ENCODE measurements at places on chromosomes 2 and 18. TPM values are rescaled to one million over a fixed set of nuclear protein-coding genes. Genes with fewer than 3 reads are reported as not detected.

- H3K27ac ChIP-seq: no peak overlapping the region
- H3K36me3 ChIP-seq: no peaks in the 10 kb centered on the region
- DNase-seq: no peak
- H3K4me1 ChIP-seq: no peaks in the 10 kb centered on the region
Measured at GRCh38 chr2:80135001-80135400, 169.6 kb downstream of the LRRTM1 start.

- DNase-seq: no peak
- no peaks in the 10 kb centered on the region for H3K4me1 ChIP-seq
- no peaks in the 10 kb centered on the region for H3K27me3 ChIP-seq
- H3K27ac ChIP-seq: no peak overlapping the region
- no peaks in the 10 kb centered on the region for H3K36me3 ChIP-seq
Measured at GRCh38 chr18:27213123-27213717, 28.1 kb upstream of the CHST9 start.

- H3K4me3 ChIP-seq: no peak overlapping the region
- no peak overlapping the region for H3K27ac ChIP-seq
- no peaks in the 10 kb centered on the region for H3K36me3 ChIP-seq
- DNase-seq: no peak
- peaks cover 49% of the 10 kb centered on the region for H3K4me1 ChIP-seq
Measured at GRCh38 chr2:160322320-160322719, 122.2 kb upstream of the ITGB6 start.

The SIX3 gene
- not detected for total RNA-seq

The POU3F3 gene
- not detected for total RNA-seq

The RGPD5 gene
- total RNA-seq: 41.5 TPM

GRCh38 chr2:25362049-25362433, 20.3 kb upstream of the DNMT3A start:
- H3K4me3 ChIP-seq: peak overlapping the region; percentile 47
- peak overlapping the region; percentile 68 for H3K27ac ChIP-seq
- no peaks in the 10 kb centered on the region for H3K36me3 ChIP-seq
- H3K4me1 ChIP-seq: peaks cover 7% of the 10 kb centered on the region
- H3K27me3 ChIP-seq: no peaks in the 10 kb centered on the region

The ANKMY1 gene
- 6.8 TPM for total RNA-seq

DNA sequence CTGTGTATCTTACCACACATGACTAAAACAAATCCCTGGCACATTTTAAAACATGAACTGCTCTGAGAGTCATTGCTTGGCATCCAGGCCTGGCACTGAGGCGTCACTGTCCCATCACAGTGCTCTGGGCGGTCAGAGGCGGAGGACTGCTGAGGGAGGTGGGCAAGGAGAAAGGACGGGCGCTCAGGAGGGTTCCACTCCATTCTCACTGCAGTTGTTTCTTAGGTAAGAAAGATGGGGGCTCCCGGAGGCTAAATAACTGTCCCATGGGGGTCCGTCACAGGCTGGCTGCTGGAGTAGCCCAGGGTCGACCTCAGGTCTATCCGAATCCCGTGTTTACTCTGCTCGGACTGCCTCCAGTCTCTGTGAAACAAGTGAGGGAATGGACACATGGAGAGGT, 117.5 kb downstream of the FAM168B start:
- no peaks in the 10 kb centered on the region for H3K4me1 ChIP-seq
- H3K36me3 ChIP-seq: no peaks in the 10 kb centered on the region
- H3K27ac ChIP-seq: no peak overlapping the region
- H3K4me3 ChIP-seq: no peak overlapping the region

The ZSWIM2 gene
- not detected for total RNA-seq

GRCh38 chr2:200797242-200797770, 14.4 kb upstream of the BZW1 start:
- peak overlapping the region; percentile 47 for H3K27ac ChIP-seq
- H3K4me1 ChIP-seq: no peaks in the 10 kb centered on the region
- no peak overlapping the region for H3K4me3 ChIP-seq
- no peaks in the 10 kb centered on the region for H3K36me3 ChIP-seq
- no peaks in the 10 kb centered on the region for H3K27me3 ChIP-seq

GRCh38 chr18:8831531-8831930, 126.2 kb downstream of the MTCL1 start:
- H3K27me3 ChIP-seq: no peaks in the 10 kb centered on the region
- peaks cover 10% of the 10 kb centered on the region for H3K4me1 ChIP-seq
- no peaks in the 10 kb centered on the region for H3K36me3 ChIP-seq
- H3K4me3 ChIP-seq: no peak overlapping the region
- no peak overlapping the region for H3K27ac ChIP-seq

The GALNT3 gene
- total RNA-seq: 1.7 TPM

The SRBD1 gene
- 4.6 TPM for total RNA-seq

GRCh38 chr18:55934821-55935220, 346.8 kb upstream of the TCF4 start:
- H3K36me3 ChIP-seq: no peaks in the 10 kb centered on the region
- no peak for DNase-seq
- no peaks in the 10 kb centered on the region for H3K27me3 ChIP-seq
- H3K27ac ChIP-seq: no peak overlapping the region

GRCh38 chr2:15913146-15913545, 27.2 kb upstream of the MYCN start:
- H3K4me3 ChIP-seq: no peak overlapping the region
- no peak for DNase-seq
- H3K27ac ChIP-seq: no peak overlapping the region
- no peaks in the 10 kb centered on the region for H3K36me3 ChIP-seq
- H3K27me3 ChIP-seq: no peaks in the 10 kb centered on the region

DNA sequence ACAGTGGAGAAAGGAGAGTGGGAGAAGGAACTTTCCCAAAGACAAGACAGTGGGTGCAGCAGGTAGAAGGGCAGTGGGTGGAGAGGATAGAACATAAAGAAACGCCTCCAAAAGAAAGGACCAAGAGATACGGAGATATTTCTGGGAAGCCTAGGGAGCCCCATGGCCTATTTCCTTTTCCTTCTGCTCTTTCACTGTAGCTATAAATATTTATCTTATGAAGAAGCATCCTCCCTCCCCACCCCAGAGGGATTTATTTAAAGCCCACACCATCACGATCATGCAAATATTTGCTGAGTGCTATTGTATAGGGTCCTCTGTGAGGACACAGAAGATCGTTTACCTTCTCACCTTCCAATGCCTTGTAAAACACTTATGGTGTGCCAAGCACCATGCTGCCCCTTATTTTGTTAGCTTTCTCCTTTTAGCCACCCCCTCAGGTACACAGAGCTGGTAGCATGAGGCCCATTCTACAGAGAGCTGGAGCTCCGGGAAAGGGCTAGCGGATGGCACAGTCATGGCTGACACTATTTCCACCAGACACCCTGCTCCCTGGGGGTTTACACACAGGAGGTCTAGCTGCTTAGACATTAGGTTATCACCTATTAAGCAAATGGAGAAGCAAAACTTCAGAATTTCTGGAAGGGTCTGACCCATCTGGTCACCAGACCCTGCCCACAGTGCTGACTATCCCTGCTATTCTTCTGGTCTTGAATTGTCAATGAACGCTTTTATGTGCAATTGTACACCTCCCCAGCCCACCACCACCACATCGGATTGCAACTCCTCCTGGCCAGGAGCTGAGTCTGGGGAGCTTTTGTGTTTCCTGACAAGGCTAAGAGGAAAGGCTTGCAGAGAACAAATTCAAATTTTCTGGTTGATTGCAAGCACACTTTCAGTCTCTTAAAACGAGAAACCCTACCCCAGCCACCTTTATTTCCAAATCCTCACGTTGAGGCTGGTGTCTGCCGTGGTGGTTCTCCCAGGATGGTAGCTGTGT, 91.8 kb upstream of the KLF7 start:
- no peaks in the 10 kb centered on the region for H3K36me3 ChIP-seq
- peaks cover 16% of the 10 kb centered on the region for H3K4me1 ChIP-seq
- no peak for DNase-seq
- H3K27me3 ChIP-seq: no peaks in the 10 kb centered on the region

The CDCA7 gene
- 3.3 TPM for total RNA-seq

- no peak for DNase-seq
- H3K27ac ChIP-seq: no peak overlapping the region
- no peaks in the 10 kb centered on the region for H3K4me1 ChIP-seq
Measured at GRCh38 chr18:66280470-66280869, 323.4 kb downstream of the CDH19 start.

- no peak overlapping the region for H3K4me3 ChIP-seq
- H3K27me3 ChIP-seq: no peaks in the 10 kb centered on the region
- H3K27ac ChIP-seq: no peak overlapping the region
- no peaks in the 10 kb centered on the region for H3K36me3 ChIP-seq
Measured at GRCh38 chr2:187168720-187169713, 279.0 kb downstream of the CALCRL start.

GRCh38 chr2:200698217-200698616, 112.4 kb downstream of the AOX1 start:
- H3K4me3 ChIP-seq: no peak overlapping the region
- no peaks in the 10 kb centered on the region for H3K36me3 ChIP-seq
- no peaks in the 10 kb centered on the region for H3K27me3 ChIP-seq
- H3K4me1 ChIP-seq: no peaks in the 10 kb centered on the region
- H3K27ac ChIP-seq: no peak overlapping the region
- DNase-seq: no peak

The SCN7A gene
- total RNA-seq: 4.4 TPM

The SERPINB4 gene
- not detected for total RNA-seq

GRCh38 chr18:21997207-21998143, 171.9 kb upstream of the GATA6 start:
- no peaks in the 10 kb centered on the region for H3K4me1 ChIP-seq
- no peak overlapping the region for H3K4me3 ChIP-seq
- DNase-seq: no peak
- H3K27me3 ChIP-seq: no peaks in the 10 kb centered on the region
- no peaks in the 10 kb centered on the region for H3K36me3 ChIP-seq

DNA sequence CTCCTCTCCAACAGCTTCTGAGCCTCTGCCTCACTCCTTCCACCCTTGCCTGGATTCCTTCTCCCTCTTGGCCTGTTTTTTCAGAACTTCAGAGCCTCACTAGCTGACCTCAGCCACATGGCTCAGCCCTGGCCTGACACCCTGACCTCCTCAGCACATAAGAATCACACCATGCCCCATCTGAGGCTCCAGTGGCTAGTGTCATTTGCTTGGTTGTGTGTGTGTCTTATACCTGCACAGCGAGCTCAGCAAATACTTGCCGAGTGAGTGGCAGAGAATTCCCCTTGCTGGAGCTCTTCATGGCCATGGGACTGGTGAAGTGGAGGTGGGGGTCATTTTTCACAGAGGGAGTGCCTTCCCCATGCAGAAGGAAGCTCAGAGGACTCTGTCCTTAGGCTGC, 70.2 kb downstream of the CELF4 start:
- H3K36me3 ChIP-seq: no peaks in the 10 kb centered on the region
- H3K27ac ChIP-seq: no peak overlapping the region
- no peaks in the 10 kb centered on the region for H3K4me1 ChIP-seq
- H3K27me3 ChIP-seq: peaks cover 1% of the 10 kb centered on the region
- no peak overlapping the region for H3K4me3 ChIP-seq

The KCNK3 gene
- 0.91 TPM for total RNA-seq

GRCh38 chr2:100228415-100228814, 86.0 kb upstream of the AFF3 start:
- no peaks in the 10 kb centered on the region for H3K4me1 ChIP-seq
- no peaks in the 10 kb centered on the region for H3K36me3 ChIP-seq

The SAG gene
- not detected for total RNA-seq

DNA sequence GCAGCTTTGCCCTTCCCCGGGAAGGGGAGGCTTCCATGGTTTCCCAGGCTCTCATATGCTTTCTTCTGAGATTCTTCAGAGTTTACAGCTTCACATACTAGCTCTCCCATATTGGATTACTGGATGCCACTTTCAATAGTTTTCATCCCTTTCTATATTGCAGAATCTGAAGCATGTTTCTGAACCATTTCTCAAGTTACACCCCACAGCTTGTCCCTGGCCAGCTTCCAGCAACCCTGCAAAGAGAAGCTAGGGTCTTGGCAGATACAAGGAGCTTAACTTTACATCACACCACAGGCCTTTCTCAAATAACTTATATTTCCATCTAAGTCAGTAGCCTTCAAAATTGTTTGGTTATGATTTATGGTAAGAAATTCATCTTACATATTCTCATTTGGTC, 39.6 kb downstream of the LHCGR start:
- no peak for DNase-seq
- H3K4me3 ChIP-seq: no peak overlapping the region
- no peaks in the 10 kb centered on the region for H3K36me3 ChIP-seq
- H3K27ac ChIP-seq: no peak overlapping the region
- no peaks in the 10 kb centered on the region for H3K4me1 ChIP-seq
- no peaks in the 10 kb centered on the region for H3K27me3 ChIP-seq

- no peak for DNase-seq
- no peaks in the 10 kb centered on the region for H3K4me1 ChIP-seq
- no peak overlapping the region for H3K4me3 ChIP-seq
- H3K27me3 ChIP-seq: no peaks in the 10 kb centered on the region
Measured at GRCh38 chr2:65885266-65885665, 452.9 kb upstream of the SPRED2 start.

The MOGAT1 gene
- total RNA-seq: not detected

DNA sequence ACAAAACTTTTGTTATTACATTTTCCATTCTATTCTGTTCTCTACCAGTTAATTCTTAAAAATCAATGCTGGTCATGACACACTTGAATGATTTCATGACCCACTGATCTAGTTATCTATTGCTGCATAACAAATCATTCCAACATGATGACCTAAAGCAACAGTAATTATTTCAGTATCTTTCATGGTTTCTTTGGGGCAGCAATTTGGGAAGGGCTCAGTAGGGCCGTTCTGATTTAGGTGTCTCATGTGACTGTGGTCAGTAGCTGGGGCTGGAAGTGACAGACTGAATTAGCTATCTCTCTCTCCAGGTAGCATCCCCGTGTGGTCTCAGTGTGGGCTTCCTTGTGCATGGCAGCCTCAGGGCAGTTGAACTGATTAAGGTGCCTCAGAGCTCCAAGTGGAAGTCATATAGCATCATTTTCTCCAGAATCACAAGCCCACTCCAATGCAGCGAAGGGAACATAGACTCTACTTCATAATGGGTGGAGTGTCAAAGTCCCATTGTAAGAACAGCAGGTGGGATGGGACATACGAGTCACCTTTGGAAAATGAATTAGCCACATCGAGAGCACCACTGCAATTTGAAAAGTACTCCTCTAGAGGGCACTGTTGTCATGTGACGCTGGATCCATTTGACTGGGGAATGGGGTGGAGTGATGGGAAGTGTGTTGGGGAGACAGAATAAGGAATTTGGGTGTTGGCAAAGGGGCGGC, 39.1 kb upstream of the FAM136A start:
- H3K27ac ChIP-seq: no peak overlapping the region
- H3K27me3 ChIP-seq: no peaks in the 10 kb centered on the region
- no peaks in the 10 kb centered on the region for H3K36me3 ChIP-seq

The RAB27B gene
- 0.05 TPM for total RNA-seq

DNA sequence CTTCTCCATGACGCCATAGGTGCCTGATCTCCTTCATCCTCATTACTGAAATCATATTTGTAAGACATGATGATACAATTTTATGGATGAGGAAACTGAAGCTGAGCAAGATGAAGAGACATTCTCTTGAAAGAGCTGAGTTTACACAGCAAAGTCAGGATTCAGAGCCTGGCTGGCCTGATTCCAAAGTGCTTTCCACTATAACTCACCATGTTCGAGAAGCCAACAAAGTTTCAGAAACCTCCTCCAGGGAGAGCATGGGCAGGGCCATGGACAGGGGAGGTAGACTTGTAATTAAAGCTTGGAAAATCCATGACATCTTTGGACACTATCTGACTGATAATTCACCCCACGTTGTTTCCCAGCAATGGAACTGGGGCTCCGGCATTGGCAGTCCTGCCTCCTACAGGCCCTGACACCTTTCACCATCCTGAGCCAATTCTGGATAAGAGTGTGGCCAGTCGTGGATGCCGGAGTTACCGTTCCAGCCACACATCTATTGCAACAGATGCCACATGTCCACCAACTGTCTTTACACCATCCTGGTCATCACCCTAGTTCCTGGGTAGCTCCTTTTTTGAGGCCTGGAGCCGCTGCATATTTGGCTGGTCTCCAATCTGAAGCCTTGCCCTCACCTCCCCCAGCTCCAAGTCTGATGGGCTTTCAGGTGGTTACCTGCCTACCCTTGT, 85.0 kb upstream of the PPP1CB start:
- no peaks in the 10 kb centered on the region for H3K36me3 ChIP-seq
- H3K4me1 ChIP-seq: peaks cover 34% of the 10 kb centered on the region
- no peaks in the 10 kb centered on the region for H3K27me3 ChIP-seq
- H3K4me3 ChIP-seq: no peak overlapping the region

The IL1F10 gene
- total RNA-seq: not detected

The TMEM37 gene
- 2.7 TPM for total RNA-seq

Data from gastrocnemius medialis (tissue), 4 donors.